CD4-positive, alpha-beta T cell treated with Interferon gamma for 1 hour (primary cell): ENCODE measurements at places on chromosomes 12 and 14.

DNA sequence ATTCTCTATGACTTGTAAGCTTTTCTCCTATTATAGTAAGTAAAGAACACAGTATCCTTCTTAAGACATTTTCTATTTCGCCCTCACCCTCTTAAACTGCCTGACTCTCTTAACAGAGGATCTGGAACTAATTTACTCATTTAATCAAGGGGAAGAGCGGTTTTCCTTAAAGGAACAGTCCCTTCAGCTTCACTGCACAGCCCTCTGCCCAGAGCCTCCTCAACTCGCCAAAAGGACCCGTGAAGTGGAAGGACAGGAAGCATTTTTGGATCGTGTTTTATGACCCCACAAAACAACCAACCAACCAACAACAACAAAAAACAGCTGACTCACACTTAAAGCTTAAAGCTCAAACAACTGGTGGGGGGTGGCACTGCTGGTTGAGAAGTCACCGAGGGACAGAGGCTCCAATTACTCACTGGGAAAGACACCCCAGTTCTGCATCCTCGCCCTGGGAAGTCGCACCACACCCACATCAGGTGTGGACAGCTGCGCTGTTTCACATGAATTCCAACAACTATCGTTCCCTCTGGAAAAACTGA, 35.7 kb downstream of the NID2 start:
- DNase-seq, result no peak

- no peak for DNase-seq
Observed at GRCh38 chr14:35215110-35215813, 76.9 kb upstream of the PSMA6 start.

DNA sequence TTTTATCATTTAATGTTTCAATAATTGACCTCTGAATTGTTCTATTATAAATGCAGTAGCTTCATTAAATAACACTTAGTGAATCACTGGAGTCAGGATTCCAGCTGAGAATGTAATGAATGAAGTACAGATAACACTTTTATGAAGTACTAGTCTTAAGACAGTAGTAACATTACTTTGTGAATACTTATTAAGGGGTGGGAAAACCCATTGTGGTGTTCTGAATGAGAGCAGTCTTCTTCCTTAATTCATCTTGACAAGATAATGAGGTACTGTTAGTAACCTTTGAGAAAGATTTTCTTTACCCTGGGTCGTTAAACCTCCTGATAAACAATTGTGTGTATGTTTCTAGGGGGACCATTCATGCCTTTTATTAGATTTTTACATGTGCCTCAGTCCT, 12.7 kb downstream of the NUP107 start:
- no peak for DNase-seq

DNA sequence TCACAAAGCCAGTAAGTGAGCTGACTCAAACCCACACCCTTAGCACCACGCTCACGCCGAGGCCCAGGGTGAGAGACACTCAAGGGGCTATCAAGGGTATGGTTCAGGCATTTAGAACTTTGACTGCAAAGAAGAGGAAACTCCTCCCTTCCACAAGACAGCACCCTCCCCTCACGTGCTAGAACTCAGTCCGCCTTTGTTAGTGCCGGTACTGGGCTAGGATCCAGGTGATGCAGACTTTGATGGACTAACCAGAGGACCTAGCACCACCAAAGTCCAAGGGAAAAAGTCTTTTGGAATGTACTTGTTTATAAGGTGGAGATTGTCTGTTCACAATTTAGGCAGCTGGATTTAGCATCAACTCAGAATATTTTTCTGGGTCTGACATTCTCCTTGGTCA, 33.7 kb downstream of the VWF start:
- DNase-seq, result no peak

DNA sequence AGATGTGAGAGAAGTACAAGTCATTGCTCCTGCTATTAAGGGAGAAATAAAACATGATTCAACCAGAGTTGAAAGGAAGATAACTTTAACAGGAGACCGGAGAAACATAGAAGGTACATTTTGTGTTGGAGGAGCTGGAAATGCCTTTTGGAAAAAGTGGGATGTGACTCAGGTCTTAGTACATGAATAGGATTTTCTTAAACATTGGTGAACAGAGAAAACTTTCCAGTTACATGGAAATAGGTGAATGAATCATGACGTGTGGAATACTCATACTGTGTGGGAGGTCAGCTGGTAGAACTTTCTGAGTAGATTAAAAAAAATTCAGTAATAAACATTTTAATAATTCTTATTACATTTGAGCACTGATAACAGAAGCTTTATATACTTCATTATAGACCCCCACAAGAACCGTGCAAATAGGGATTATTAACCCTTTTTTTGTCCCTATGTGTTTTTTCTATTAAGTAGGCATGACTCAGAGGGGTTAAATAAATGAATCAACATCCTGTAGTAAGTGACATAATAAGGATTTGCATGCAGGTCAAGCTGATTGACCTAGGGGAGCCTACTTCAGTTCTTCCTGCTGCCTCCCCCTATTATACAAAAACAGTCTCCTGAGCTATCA, 710.5 kb downstream of the NOVA1 start:
- DNase-seq, result no peak

DNA sequence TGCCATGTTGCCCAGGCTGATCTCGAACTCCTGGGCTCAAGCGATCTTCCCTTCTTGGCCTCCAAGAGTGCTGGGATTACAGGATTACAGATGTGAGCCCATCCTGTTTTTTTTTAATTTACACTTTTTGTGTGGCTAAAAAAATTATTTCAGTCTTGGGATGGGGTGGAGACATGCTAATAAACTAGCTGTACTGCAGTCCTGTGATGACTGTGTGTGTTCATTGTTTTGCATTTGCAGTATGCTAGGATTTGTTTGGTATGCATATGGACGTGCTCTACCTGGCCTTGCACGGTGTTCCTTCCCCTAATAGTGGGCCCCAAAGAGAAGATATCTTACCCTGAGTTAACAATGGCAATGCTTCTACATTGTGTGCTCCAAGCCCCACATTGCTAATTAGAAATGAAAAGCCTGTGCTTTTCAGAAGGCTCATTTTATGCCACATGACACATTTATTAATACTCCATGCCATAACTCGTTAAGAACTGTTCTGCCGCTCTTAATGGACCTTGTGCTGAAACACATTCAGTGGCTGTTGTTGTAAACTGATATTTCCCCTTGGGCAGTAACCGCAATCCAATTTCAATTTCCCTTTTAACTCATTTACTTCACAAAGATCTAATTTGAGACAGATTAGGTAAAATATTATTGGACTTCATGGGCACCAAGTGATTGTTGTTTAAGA, 86.4 kb downstream of the SCN8A start:
- no peak for DNase-seq
